Bronchial smooth muscle cell (primary cell): ENCODE measurements at places on chromosomes 5 and 9. TPM values are rescaled to one million over a fixed set of nuclear protein-coding genes. Genes with fewer than 3 reads are reported as not detected.

The ABCA2 gene
- total RNA-seq: 14.2 and 23.9 TPM in 2 replicates

The PCDHB15 gene
- 0.32 and 0.60 TPM in 2 replicates for total RNA-seq

The PCDHA10 gene
- total RNA-seq: under 0.01 and 0.26 TPM in 2 replicates

The PTGDS gene
- total RNA-seq: 0.79 and 6.0 TPM in 2 replicates

The ERGIC1 gene
- total RNA-seq: 103 and 126 TPM in 2 replicates

The DCP2 gene
- total RNA-seq: 12.1 and 13.2 TPM in 2 replicates

The C9orf153 gene
- 0.09 and 0.32 TPM in 2 replicates for total RNA-seq

The DMRT3 gene
- total RNA-seq: not detected in 2 replicates

The GNA14 gene
- total RNA-seq: 0.09 and 0.16 TPM in 2 replicates

The DPYSL3 gene
- 115 and 180 TPM in 2 replicates for total RNA-seq

The GAS1 gene
- 48.3 and 50.0 TPM in 2 replicates for total RNA-seq

The CRHBP gene
- 0.26 and 0.63 TPM in 2 replicates for total RNA-seq

The CDC25C gene
- total RNA-seq: 0.26 and 1.1 TPM in 2 replicates

The TTC16 gene
- 0.16 TPM in 1 of 2 replicates, not detected in the other for total RNA-seq

The YIPF5 gene
- 105 and 126 TPM in 2 replicates for total RNA-seq

The ANKRD34B gene
- total RNA-seq: not detected in 2 replicates

The SPACA9 gene
- total RNA-seq: 2.7 and 4.9 TPM in 2 replicates

The NELFB gene
- 39.2 and 49.2 TPM in 2 replicates for total RNA-seq

The ANKRD33B gene
- total RNA-seq: 3.6 and 16.1 TPM in 2 replicates

The C9orf50 gene
- under 0.01 TPM in 2 replicates for total RNA-seq

The CNTFR gene
- not detected in 2 replicates for total RNA-seq

The RNF183 gene
- total RNA-seq: not detected in 2 replicates

The PDE6A gene
- not detected in 2 replicates for total RNA-seq

The SLC6A18 gene
- total RNA-seq: not detected in 2 replicates

The PAEP gene
- not detected in 2 replicates for total RNA-seq

The SLC28A3 gene
- total RNA-seq: 0.09 and 0.16 TPM in 2 replicates
